ENCODE measurements at places on chromosomes 13 and 19.

- no peak for DNase-seq
Measured at GRCh38 chr19:51694318-51695085, 1.4 kb downstream of the SPACA6 start.

DNA sequence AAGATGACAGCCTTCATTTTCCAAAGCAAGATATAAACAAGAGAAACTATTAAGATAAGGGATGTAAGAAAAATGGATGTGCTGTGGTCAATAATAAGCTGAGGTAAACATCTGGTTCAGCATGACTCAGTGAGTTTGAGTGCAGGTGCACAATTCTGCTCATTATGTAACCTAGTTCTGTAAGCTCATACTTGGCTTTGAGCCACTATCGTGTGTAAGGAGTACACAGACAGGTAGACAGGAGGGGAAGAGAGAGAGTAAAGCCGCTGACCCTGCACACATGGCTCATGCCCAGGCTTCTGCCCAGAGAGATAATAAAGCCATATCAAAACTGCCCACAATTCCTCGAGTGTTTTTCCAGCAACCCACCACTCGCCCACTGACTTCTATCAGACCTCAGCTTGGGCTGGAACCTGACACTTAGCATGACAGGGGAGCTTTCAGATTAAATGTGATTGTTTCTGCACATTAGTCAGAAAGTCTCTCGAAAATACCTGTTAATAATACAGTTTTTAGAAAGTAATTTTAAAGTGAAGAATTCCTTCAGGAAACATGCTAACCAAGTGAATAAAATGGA lies 51.7 kb downstream of the ZNF91 start:
- no peak for DNase-seq

GRCh38 chr13:64160479-64160878 lies 2744.8 kb upstream of the PCDH20 start:
- no peak for DNase-seq

- peak; percentile 50 for DNase-seq
Measured at GRCh38 chr19:29840066-29840950, 28.5 kb downstream of the CCNE1 start.

- DNase-seq: no peak
Measured at GRCh38 chr13:22027566-22027965, 356.7 kb downstream of the FGF9 start.

- no peak for DNase-seq
Measured at GRCh38 chr13:23506071-23506806, 64.0 kb upstream of the TNFRSF19 start.

GRCh38 chr19:57321116-57321515 lies 844 bp downstream of the ZNF543 start:
- DNase-seq: no peak

DNA sequence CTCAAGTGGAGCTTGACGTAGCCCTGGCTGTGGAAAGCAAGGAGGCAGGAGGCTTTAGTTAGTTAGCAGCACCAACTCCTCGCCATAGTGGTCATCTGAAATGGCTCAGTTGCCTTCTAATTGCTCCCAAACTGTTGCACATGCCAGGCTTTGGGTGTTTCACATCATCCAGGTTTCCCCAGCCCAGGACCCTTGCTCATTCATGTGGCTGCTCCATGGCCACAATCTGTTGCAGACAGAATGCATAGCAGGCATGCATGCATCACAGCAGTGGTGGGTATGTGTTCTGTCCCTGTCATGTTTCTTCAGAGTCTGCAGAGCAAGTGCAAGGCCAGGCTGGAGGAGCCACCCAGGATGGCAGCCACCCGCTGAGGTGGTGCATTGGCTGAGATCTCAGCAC lies 407.6 kb downstream of the TSHZ3 start:
- DNase-seq: no peak

- DNase-seq: no peak
Measured at GRCh38 chr13:98507282-98507797, 69.6 kb downstream of the STK24 start.

- DNase-seq: no peak
Measured at GRCh38 chr19:17035842-17036424, 9.3 kb upstream of the CPAMD8 start.

- no peak for DNase-seq
Measured at GRCh38 chr13:90738881-90739280, 608.6 kb upstream of the MIR17HG start.

GRCh38 chr13:39297664-39298171 lies 259.5 kb downstream of the NHLRC3 start:
- DNase-seq: no peak

DNA sequence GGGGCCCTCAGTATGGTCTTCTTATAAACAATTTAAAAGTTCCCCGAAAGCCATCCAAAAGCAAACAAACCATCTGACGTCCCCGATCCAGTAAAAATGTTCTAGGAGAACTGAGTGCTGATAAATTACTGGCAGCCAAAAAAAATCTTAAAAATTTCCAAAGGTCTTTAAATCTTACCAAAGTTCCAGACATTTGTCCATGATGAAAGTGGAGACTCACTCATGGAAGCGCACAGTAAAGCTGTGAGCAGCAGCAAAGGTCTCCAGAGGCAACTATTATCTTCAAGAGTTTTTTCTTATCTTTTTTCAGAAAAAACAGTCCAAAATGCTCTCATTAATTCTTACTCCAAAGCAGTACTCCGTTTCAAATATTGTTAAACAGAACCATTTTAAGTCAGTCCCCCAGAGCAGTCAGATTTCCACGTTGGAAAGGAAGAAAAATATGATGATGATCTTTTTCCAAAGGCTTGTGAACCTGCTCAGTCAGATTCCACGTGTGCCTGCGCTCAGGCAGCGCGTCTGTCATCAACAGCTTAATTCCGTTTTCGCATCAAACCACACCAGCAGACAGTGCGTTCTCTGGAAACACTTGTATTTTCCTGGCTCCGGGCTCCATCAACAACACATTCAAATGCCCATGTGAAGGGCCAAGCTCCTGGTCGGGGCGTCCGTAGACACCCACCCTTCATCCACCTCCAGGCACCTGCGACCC lies 85.4 kb downstream of the COL4A1 start:
- no peak for DNase-seq

- DNase-seq: no peak
Measured at GRCh38 chr19:52981329-52981728, 18.6 kb upstream of the ZNF816 start.

GRCh38 chr13:43240278-43240677 lies 216.9 kb downstream of the DNAJC15 start:
- DNase-seq: no peak

- DNase-seq: no peak
Measured at GRCh38 chr13:109844396-109844795, 58.0 kb upstream of the IRS2 start.

- no peak for DNase-seq
Measured at GRCh38 chr19:38707512-38708114, 36.7 kb downstream of the CAPN12 start.

GRCh38 chr13:98039261-98039660 lies 85.8 kb downstream of the IPO5 start:
- DNase-seq: no peak

- DNase-seq: peak; percentile 88
Measured at GRCh38 chr13:102798581-102799425, at the start of the genes BIVM and POGLUT2. TSS of gene BIVM (plus strand) at chr13:102799119. CDS start at chr13:102807268, 8,149 bp downstream. TSS of gene POGLUT2 (minus strand) at chr13:102798976. CDS start at chr13:102798670, 306 bp downstream.

DNA sequence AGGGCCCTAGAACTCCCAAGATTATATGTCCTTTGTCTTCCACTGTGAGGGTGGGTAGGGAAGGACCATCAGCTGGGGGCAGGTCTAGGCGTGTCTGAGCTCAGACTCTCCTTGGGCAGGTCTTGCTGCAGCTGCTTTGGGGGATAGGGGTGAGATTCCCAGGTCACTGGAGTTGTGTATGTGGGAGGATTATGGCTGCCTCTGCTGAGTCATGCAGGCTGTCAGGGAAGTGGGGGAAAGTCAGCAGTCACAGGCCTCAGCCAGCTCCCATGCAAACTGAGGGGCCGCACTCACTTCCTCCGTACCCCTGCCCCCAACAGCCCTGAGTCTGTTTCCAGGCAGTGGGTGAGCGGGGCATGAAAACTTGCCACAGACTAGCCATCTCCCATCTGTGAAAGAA lies 600.8 kb downstream of the DIAPH3 start:
- DNase-seq: no peak

DNA sequence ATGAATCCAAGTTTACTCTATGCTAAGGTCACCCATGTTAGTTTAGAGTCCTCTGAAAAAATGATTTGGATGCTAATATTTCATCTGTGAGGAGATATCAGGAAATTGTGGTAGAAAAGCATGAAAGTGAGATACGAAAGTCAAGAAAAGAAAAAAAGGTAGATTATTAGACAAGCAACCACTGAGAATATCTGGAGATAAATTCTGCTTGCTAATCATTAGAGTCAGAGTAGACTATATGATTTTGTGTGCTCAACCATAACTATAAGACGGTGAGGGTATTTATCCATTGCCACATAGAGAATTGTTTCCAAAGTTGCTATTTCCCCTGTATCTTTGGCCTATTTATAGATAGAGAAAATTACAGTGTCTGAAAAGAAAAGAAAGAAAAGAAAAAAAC lies 706.7 kb downstream of the SLITRK5 start:
- no peak for DNase-seq

DNA sequence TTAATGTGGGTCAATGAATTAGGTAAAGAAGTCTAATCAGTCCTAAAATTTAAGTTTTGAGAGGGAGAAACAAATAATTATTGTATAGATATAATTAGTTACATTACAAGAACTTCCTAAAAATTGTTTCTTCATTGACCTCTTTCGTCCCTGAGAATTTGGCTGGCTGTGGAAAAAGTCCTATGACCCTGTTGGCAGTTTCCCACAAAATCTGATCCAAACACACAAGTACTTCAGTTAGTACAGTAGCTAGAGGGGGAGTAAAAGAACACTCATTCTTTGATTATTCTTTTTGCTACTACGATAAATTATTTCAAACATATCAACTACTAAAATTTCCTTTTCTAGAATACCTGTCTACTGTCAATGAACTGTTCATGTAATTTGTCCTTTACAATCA lies 11.3 kb downstream of the POSTN start:
- DNase-seq: no peak

DNA sequence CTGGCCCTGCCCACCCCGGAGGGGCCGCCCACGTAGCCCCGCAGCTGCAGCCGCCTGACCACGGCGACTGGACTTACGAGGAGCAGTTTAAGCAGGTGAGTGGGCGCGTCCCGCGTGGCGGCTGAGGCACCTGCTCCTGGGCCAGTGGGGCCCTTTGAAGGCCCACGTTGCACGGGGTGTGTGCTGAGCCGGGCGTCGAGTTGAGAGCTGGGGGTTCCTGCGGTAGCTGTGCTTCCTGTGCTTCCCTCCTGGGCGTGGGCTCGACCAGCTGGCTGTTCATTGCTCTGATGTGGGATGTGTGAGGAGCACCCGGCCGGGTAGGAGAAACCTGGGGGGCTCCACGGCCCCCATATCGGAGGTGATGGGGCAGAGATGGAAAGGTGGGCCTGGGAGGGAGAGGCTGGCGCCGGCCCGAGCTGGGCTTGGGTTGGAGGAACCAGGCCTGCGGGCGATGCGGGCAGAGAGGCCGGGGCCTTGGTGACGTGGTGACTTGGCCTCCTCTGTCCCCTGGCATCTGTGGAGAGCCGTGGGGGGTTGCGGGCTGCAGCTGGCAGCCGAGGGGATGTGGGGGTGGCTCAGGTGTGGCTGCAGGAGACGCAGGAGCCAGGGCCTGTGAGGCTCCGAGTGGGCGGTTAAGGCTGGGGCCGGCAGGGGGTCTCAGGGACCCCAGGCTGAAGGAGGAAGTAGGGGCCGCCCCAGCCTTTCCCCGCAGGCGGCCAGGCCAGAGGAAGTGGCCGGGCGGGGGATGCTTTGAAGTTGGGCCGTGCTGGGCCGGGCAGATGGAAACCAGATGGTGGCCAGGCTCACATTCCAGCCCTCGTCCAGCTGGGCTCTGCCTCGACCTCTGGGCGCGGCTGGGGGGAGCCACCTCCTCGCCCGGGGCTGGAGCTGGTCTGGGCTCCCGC lies 7.1 kb downstream of the ARID3A start:
- DNase-seq: peak; percentile 70

DNA sequence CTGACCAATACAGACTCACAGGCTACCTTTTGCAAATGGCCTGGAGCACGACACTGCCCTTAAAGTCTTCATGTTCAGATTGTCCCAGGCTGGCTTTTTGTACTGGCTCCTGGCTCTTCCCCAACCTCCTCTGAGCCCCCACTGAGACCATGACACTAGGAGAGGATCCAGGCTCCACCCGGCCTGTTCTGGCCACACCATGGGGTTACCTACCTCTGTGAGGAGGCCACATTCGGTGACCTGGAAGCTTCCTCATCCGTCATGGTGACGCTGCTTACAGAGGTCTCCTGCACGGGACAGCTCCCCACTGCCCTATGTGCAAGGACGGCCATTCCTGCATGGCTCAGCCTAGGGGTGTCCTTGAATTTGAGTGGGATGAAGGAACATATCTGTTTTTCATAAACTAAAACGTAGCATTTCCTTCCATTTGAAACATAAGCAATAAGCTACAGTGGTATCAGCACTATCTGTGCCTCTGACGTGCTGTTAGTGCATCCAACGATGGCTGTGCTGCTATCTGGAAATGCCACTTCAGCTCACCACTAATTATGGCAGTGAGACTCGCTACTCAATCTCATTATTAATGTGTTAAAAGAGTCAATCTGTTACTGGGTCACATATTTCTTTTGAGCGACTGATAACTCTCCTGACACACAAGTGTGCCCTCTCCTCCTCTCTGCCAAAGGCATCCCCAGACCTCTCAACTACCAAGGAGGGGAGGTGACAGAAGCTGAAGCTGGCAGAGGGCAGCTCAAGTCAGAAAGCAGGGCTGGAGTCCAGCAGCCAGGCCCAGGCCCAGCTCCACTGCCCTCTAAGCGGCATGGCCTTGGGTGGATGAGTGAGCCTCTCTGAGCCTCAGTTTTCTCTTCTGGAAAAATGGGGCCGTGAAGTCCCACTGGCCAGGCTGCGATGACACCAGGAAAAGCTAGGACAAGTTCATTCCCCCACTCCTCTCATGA lies 29.6 kb downstream of the ELL start:
- no peak for DNase-seq

DNA sequence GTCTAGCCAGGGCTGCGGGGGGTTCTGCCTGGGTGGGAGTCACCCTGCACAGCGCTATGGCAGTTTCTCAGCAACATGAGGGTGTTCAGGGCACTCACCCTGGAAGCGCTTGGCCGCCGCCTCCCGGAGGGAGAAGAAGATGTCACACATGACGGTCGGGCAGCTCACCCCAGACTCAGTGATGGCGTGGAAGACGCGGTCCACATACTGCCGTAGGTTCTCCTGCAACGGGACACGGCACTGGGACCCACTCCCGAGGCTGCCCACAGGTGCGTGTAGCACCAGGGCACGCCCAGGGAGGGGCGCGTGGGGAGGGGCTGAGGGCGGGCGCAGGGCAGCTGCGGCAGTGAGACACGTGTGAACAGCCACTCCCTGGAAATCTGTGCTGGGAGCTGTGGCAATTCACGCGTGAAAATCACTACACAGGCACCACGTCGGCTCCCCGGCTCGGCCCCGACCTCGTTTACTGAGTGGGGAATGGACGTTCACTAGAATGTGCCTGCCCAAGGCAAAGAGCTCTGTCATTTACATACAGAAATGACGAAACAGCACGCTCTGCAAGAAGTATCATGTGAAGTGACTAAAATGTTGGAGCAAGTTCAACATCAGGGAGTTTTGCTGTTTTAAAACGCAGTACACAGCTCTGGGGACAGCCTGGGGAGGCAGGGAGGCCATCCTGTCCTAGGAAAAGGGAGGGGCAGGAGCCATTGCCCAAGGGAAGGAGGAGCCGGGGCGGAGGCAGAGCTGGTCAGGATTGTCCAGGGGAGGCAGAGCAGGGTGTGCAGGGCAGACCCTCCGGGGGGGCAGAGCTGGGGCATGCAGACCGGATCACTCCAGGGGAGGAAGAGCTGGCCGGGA lies 41.5 kb upstream of the C13orf46 start:
- no peak for DNase-seq

GRCh38 chr19:5801796-5802619 lies 2.9 kb upstream of the NRTN start:
- no peak for DNase-seq

GRCh38 chr19:14954071-14954655 lies 12.9 kb downstream of the OR7C2 start:
- no peak for DNase-seq

GRCh38 chr19:45250832-45251451 lies at the start of gene MARK4:
TSS of gene MARK4 (plus strand) at chr19:45251271. CDS start at chr19:45251589, 318 bp downstream.
- peak; percentile 85 for DNase-seq
